Activated naive CD8-positive, alpha-beta T cell treated with anti-CD3 and anti-CD28 coated beads, Interleukin-2, amount 10 ng/mL, durations not matched to agents 7 days and 5 days (primary cell): ENCODE measurements at places on chromosomes 12 and 14. TPM values are rescaled to one million over a fixed set of nuclear protein-coding genes. Genes with fewer than 3 reads are reported as not detected.

GRCh38 chr14:53547593-53547992 is 394.5 kb upstream of the DDHD1 start:
- no peak for DNase-seq

GRCh38 chr14:92747701-92748258 is 647 bp downstream of the LGMN start:
- no peak for DNase-seq

DNA sequence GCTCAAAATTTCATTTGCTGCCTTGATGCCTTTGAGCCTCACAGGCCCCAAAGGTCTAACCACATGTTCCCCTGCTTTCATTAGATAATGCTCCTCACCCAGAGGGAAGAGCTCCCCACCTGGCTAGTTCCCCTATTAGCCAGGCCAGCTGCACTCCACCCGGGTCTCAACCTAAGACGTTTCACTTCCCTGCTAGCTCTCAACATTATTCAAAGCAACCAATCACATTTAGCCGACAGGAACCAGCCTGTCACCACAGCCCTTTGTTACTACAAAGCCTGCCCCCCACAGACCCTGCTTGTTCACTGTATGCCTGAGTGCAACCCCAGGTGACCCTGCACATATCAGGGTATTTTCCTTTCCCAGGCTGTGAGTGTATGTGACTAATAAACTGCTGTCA is 78.6 kb downstream of the SLC15A5 start:
- no peak for DNase-seq

DNA sequence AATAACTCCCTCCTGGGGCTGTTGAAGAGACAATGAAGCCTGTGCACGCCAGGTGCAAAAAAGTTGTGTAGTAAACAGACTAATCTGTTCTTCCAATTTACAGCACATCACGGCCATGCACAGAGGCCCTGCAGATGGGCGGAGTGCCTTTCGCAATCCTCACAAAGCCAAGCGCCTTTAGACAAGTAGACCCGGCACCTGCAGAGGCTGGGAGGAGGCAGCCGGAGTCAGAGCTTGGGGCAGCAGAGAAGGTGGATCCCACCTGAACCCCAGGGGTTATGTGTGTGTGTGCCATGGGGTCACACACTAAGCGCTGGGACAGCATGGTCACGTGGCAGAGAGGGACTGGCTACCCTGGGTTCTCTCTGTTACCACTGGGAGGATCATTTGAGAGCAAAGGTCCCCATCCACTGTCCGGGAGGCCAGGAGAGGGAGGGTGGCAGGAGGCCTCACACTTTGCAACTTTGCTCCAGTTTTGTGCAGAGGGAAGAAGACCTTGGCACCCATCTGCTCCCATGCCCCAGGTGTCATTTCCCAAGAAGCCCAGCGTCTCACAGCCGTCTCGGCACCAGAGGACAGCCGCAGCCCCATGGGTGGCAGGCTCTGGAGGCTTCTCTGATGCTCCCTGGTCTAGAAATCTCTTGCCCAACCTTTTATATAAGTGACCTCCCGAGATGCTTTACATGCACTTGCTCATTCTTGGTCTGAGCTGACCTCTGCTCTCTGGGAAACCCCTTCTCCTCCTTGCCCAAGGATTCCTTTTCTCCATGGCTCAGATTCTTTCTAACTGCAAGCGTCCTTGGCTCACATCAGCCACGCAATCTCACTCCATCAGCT is 80.0 kb upstream of the DICER1 start:
- no peak for DNase-seq

GRCh38 chr12:9760699-9761418 is at the start of gene CD69:
CD69 (minus strand) TSS chr12:9760901; CDS start chr12:9760820, 81 bp downstream.
- DNase-seq = peak; percentile 67

DNA sequence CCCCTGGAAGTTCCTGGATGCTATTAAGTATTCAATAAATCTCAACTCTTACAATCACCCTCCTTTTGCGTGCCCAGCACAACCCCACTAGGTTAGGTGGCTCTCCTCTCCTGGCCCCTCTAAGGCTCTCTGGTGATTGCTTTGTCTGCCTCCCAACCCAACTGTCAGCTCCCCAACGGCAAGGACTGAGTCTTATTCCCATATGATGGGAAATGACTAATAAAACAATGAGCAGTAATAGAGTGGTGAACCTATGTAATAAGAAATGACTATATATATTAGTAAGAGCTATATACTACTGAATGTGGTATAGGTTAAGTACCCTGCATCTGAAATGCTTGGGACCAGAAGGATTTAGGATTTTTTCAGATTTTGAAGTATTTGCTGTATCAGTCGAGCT is 8.1 kb downstream of the APPL2 start:
- no peak for DNase-seq

- no peak for DNase-seq
Measured at GRCh38 chr12:82326905-82327503, 31.2 kb downstream of the CCDC59 start.

The KRR1 gene
- 59.1 TPM for total RNA-seq

The HCFC2 gene
- 12.7 TPM for total RNA-seq
